Stimulated activated CD4-positive, alpha-beta T cell treated with anti-CD3 and anti-CD28 coated beads, Interleukin-1b, Interleukin-23, amount 100 ng/mL, for 1 hour (primary cell): ENCODE measurements at places on chromosomes 1 and 21.

DNA sequence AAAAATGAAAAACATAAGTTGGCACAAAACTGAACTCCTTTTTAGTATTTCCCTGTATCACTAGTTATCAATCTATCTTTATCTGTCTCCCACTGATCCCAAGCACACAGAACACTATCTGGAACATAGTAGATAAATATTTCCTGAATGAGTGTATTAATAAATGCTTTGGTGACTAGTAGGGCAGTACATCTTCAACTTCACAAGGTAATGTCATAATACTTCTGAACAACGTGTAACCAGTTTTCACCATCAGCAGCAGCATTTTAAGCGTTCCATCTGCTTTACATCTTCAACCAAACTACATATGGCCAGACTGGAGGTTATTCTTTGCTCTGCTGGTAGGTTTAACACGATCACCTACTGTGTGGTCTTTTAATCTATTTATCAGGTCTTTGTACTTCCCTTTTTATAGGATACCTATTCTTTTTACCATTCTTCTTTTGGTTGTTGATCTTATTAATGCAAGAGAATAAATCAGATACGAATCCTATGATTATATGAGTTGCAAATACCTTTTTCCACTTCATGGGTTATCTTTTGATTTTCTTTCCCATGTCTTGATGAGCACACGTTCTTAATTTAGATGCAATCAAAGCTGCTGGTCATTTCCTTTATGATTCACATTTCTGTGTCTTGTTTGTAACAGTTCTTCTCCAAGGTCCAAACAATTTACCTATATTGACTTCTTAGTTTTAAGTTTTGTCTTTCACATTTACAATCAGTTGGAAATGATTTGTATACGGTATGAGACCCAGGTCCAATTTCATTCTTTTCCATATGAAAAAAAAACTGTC, 16.3 kb downstream of the GPBP1L1 start:
- DNase-seq, result no peak

DNA sequence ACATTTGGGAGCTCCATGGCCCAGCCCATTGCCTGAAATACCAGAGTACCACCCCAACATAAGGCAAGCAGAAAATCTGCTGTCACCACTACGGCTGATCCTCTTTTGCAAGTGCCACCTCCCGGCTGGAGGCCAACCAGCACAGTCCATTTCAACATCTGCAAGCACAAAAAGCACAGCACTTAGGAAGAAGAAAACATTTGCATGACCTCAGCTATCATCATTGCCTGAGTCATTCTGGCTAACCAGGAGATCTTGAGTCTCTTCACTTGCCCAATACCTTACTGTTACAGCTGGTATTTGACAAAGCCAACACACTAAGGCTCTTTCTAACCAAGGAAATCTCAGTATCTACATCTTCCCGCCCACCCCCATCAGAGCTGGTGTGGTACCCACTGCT, 55.9 kb downstream of the NEK7 start:
- DNase-seq, result no peak

GRCh38 chr1:171953835-171954234, 112.5 kb downstream of the DNM3 start:
- DNase-seq, result no peak

- no peak for DNase-seq
Observed at GRCh38 chr1:154807048-154807591, 63.0 kb downstream of the KCNN3 start.

GRCh38 chr1:154729577-154729976, 121.6 kb upstream of the ADAR start:
- DNase-seq, result no peak

GRCh38 chr1:87826681-87827251, 498.1 kb downstream of the LMO4 start:
- no peak for DNase-seq

DNA sequence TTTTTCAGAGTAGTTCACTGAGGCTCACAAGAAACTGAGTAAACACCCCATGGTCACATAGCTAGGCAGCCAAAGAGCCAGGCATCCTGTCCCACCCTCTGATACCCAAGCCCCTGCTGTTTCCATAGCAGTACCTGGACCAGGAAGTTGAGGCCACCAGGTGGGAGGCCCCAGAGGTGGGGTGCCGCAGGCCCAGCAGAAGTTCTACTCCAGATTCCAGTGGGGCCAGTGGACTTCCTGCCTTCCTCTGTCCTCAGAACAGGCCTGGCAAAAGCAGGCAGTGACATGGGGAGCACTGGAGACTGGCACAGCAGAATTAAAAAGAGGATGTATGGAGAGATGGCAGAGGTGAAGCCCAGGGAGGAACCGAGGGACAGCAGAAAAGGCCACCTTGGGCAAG, 19.0 kb downstream of the FOXO6 start:
- no peak for DNase-seq

- no peak for DNase-seq
Observed at GRCh38 chr21:17461582-17461981, 51.3 kb upstream of the CXADR start.

- no peak for DNase-seq
Observed at GRCh38 chr1:246434335-246434734, 72.7 kb downstream of the SMYD3 start.

- no peak for DNase-seq
Observed at GRCh38 chr1:30085811-30086770, 637.3 kb downstream of the MATN1 start.

GRCh38 chr1:52693843-52694242, 4.3 kb downstream of the COA7 start:
- DNase-seq, result no peak
